ENCODE measurements at places on chromosomes 5 and 9.

DNA sequence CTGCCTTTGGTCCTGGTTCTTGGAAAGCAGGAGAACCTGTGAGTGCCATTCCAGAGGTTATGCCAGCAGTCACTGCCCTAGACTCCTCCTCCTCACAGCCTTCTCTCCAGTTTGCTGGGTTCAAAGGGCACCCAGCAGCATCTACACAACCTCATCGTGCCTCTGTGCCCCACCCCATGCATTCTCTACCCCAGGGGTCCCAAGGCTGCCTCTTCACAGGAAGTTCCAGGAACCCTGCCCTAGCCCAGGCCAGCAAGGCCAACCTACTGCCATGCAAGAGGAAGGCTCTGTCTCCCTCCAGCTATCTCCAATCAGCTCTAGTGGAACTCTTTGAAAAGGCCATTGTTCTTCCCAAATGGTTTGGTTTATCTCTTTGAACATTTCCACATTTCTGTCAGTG, 21.2 kb downstream of the ENC1 start:
- no peak for DNase-seq

- no peak for DNase-seq
Measured at GRCh38 chr5:135890867-135891266, 4.8 kb downstream of the IL9 start.

GRCh38 chr5:179165421-179166170, 105.4 kb downstream of the ZNF354C start:
- no peak for DNase-seq

- no peak for DNase-seq
Measured at GRCh38 chr9:110579034-110579861, at the start of gene SVEP1. TSS of gene SVEP1 (minus strand) at chr9:110579741. CDS start at chr9:110579543, 198 bp downstream.

GRCh38 chr5:78827725-78828124, 157.4 kb downstream of the ARSB start:
- DNase-seq, result no peak

DNA sequence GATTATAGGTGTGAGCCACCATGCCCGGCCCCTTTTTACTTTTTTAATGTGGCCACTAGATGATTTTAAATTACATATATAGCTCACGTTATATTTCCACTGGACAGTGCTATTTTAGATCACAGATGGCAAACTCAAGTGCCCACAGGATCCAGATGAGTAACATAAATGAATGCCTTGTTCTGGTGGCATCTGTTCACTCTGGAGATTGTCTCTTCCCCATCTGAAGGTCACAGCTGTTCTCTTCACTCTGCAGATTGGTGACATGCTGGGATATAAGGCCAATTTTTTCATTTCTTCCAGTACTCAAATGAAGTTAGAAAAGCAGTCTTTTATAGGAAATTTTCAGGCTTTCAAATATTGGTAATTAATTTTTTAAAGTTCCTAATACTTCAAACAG, 160.1 kb downstream of the DOCK8 start:
- DNase-seq, result no peak

- no peak for DNase-seq
Measured at GRCh38 chr5:155064580-155064979, 51.0 kb downstream of the KIF4B start.

DNA sequence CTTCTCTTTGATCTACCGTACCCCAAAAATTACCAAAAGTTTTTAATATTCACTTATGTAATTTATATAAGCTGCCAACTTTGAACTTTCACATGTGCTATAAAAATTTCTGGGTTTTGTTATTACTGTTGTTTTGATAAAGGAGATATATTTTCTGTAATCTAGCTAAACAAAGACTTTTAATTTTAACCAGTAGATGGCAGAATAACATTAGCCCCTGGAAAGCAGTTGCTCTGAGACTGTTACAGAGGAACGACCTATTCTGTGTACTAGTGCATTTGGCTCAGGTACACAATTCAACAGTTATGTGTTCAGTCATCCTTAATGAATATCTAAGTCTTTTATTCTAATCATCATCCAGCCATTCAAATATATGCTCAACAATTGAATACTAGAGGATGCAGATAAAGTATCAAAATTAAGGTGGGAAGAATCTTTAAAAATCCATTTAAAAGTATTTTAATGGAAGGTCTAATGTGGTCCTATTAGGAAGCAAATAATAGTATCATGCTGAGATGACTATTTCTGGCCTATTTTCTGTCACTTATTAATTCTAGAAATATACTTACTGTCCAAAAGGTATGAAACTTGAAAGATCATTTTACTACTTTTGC, 8.6 kb downstream of the KLHL9 start:
- DNase-seq, result no peak

GRCh38 chr5:33772380-33772897, 119.4 kb downstream of the ADAMTS12 start:
- DNase-seq, result no peak

- no peak for DNase-seq
Measured at GRCh38 chr9:128809831-128810230, 8.5 kb upstream of the ENDOG start.

- DNase-seq, result no peak
Measured at GRCh38 chr9:138095813-138096518, 218.4 kb downstream of the CACNA1B start.

GRCh38 chr9:131925677-131926177, 153.9 kb downstream of the MED27 start:
- DNase-seq, result no peak

DNA sequence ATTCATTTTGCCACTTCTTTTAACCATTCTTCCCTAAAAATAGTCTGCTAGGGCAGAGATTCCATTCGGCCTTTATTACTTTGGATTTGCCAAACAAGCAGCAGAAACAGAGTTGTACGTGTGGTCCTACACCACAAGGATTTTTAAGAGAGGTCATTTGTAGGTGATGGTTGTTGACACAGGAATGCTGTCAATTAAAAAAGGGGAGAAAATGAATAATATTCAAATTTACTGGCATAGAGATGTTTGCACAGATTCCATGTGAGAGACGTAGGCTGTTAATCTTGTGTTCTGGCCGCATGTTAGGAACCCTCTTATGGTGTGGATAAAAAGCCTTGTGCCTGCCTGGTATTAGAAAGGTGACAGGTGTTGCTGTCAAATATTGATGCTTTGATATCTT, 34.9 kb downstream of the TRIO start:
- no peak for DNase-seq

- DNase-seq, result no peak
Measured at GRCh38 chr5:97383996-97384395, 200.9 kb upstream of the RIOK2 start.

DNA sequence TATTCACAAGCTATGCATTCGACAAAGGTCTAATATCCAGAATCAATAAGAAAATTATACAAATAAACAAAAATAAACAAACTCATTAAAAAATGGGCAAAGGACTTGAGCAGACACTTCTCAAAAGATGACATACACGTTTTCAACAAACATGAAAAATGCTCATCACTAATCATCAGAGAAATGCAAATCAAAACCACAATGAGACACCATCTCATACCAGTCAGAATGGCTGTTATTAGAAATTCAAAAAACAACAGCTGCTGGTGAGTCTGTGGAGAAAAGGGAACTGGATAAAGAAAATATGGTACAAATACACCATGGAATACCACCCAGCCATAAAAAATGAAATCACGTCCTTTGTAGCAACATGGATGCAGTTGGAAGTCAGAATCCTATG, 45.1 kb upstream of the PUM3 start:
- no peak for DNase-seq

GRCh38 chr9:69145144-69145715, 28.8 kb upstream of the TJP2 start:
- DNase-seq, result no peak

GRCh38 chr5:73174100-73174815, 1.3 kb downstream of the TMEM174 start:
- DNase-seq, result no peak

- no peak for DNase-seq
Measured at GRCh38 chr5:57832875-57833274, 350.3 kb upstream of the ACTBL2 start.

DNA sequence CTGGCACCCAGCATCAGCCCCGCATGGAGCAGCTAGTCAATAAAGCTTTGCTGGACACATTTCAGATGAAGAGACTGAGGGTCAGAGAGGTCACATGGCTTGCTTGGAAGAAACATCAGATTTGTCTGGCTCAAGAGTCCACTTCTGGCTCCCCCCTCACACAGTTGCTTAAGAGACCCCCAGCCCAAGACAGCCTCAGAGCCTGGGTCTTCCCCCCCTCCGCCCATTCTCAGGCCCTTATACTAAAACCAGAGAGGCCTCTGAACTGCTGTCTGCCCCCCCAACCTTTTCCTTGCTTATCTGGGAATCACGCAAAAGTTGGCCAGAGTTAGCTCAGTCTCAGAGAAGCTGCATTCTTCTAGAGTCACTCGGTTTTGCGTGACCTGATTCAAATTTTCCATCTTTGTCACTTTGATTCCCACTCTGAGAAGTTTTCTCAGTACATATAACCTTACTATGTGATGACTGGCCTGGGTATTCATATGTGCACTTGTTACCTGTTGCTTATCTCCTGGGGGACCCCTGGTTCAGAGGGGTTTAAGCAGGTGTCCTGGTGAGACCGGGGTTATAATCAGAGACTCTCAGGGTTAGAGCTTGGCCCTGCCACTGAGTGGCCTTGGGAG, 145.4 kb upstream of the IER5L start:
- DNase-seq, result no peak

GRCh38 chr5:122649080-122649479, 125.8 kb upstream of the SNX2 start:
- no peak for DNase-seq

All from effector memory CD4-positive, alpha-beta T cell (primary cell).